ENCODE measurements at places on chromosomes 12 and 14. TPM values are rescaled to one million over a fixed set of nuclear protein-coding genes. Genes with fewer than 3 reads are reported as not detected.

SLC38A4 gene
- 9.4 TPM for total RNA-seq

LRRK2 gene
- total RNA-seq = 0.49 TPM

GPR162 gene
- total RNA-seq = 5.5 TPM

SEL1L gene
- total RNA-seq = 68.3 TPM

RFX4 gene
- not detected for total RNA-seq

DNA sequence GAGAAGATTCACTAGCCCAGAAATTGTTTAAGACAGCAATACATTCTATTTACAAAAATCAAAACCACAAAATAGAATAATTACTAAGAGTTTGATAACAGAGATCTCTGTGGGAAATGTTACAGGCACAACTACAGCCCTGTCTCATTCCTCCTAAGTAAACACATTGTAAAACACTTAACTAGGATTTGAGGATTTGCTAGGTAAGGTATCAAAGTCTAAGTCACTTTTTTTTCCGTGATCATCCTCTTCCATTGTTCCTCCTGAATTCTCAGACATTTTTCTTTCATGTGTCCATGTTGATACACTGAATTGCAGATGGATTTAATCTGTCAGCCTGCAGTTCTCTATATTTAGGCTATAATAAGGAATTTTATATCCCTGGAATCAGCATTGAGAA, 127.5 kb downstream of the ACSS3 start:
- DNase-seq = no peak

GRCh38 chr14:61065656-61066055, 84.6 kb downstream of the SLC38A6 start:
- no peak for DNase-seq

DNA sequence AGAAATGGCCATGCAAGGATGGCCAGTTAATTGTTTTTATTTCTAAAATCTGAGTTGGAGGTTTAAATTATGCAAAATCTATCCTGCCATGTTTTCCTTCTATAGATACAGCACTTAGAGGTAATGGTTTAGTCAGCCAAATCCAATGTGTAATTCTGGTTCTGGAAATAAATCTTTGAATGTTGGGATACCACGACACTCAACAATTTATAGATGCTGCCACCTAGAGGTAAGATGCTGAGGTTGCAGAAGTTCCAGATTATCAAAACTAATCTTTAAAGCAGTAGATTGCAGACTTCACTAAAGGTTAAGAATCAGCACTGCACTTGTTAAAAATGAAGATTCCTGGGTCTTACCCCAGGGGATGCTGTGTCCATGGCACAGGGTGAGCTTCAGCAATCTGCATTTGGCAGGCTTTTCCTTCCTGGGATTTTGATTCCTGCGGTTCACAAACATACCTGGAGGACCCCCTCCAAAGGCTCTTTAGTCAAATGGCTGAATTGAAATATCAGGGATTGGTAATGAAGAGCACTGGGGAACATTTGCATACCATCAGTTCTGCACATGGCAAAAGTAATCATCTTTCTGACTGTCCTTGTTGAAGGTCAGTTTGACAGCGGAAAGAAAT, 53.4 kb upstream of the ANO4 start:
- no peak for DNase-seq

DNA sequence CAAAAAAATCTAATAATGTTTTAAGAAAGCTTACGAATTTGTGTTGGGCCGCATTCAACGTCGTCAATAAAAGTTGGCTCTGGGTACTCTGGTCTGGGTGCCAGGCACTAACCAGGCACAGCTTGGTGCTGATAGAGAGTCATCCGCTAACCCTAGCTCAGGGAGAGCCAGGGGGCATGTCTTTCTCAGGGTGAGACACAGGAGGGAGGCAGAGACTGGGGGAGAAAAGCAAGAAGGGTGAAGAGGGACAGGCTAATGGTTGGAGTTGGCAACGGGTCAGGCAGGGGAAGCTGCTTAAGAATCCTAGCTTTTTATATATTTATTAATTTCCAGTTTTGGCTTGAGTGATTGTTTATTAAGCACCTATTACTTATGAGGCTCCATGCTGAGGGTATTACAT, 105.0 kb downstream of the CMKLR1 start:
- DNase-seq = no peak

- DNase-seq = no peak
Observed at GRCh38 chr12:5944688-5945070, 380 bp downstream of the ANO2 start.

DNA sequence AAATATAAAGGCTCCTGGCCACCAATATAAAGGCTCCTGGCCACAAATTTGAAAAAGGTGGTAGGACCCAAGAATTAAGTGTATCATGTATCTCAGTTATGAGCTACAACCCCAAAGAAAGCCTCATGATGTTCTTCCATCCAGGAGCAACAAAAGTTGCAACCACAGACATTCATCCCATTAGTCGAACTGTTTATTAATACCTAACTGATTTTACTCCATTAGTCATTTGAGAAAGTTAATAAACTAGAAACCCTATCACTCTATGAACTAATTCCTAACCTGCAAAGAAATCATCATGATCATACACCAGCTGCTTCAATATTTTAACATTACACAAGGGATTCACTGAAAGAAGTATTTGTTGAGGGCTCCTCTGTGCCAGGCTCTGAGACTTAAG, 253.2 kb upstream of the GRIP1 start:
- no peak for DNase-seq

- DNase-seq = no peak
Observed at GRCh38 chr14:69814397-69814796, 17.4 kb upstream of the SLC10A1 start.

DNA sequence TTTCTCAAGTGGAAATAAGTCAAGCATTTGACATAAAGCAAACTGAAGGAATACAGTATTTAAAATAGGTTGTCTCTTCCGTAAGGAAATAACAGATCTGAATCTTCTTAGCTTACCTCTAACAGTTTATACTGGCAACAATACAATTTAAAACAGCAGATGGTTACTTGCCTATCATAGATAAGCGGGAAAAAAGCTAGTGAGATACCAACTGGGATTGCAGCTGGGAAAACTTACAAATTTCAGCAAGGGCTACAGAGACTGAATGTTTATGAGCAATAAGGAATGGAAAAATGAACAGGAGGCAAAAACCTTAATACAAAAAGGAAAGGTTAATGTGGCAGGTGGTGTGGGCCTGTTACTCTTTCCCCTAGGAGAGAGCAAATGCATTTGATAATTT, 220.0 kb downstream of the RASSF9 start:
- no peak for DNase-seq
